Right lobe of liver (tissue), 6 donors: ENCODE measurements at places on chromosomes 13 and 19.

DNA sequence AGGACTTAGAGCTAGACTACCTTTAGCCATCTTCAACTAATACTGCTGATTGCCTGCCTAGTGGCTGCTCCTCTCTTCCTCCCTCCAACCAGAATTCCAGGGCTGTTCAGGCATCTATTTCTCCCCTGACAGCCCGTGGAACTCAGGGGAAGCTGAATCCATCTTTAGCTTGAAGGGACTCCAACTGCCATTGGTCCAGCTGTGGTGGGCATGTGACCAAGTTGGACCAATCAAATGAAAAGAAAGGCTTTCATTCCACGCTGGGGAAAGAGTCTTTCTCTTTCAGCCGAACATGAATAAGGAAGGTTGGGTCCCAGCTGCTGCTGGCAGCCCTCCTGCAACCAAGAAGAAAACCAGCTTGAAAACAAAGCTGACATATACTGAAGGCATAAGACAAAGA lies 168.5 kb upstream of the OBI1 start:
- no peak overlapping the region for H3K27ac ChIP-seq
- H3K27me3 ChIP-seq = no peaks in the 10 kb centered on the region
- H3K4me3 ChIP-seq = no peak overlapping the region
- H3K36me3 ChIP-seq = no peaks in the 10 kb centered on the region

GRCh38 chr13:111076155-111077013 lies 38.7 kb upstream of the ARHGEF7 start:
- no peak overlapping the region for H3K27ac ChIP-seq
- no peaks in the 10 kb centered on the region for H3K36me3 ChIP-seq
- H3K27me3 ChIP-seq = no peaks in the 10 kb centered on the region
- H3K4me1 ChIP-seq = no peaks in the 10 kb centered on the region
- no peak overlapping the region for H3K4me3 ChIP-seq

DNA sequence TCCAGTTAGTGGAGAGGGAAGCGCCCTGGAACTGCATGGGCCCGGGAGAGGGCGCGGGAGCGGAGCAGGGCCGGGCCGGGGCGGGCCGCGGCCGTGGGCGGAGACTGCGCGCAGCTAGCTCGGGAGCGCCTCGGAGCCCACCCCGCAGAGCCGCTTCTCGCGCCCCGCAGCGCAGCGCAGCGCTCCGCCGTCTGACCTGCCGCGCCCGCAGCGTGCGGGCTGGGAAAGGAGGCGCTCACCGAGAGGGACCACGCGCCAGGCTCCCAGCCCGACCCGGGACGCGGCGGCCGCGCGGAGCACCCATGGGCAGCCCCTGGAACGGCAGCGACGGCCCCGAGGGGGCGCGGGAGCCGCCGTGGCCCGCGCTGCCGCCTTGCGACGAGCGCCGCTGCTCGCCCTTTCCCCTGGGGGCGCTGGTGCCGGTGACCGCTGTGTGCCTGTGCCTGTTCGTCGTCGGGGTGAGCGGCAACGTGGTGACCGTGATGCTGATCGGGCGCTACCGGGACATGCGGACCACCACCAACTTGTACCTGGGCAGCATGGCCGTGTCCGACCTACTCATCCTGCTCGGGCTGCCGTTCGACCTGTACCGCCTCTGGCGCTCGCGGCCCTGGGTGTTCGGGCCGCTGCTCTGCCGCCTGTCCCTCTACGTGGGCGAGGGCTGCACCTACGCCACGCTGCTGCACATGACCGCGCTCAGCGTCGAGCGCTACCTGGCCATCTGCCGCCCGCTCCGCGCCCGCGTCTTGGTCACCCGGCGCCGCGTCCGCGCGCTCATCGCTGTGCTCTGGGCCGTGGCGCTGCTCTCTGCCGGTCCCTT lies at the start of gene MLNR:
Gene MLNR (plus strand): TSS at position 303 of the 820 bp plus-strand sequence. CDS start 0 bp downstream, at position 303.
- H3K27me3 ChIP-seq = no peaks in the 10 kb centered on the region
- peaks cover under 1% of the 10 kb centered on the region for H3K4me1 ChIP-seq
- peak within 1 kb of the TSS; percentile 32 for H3K4me3 ChIP-seq
- no peaks in the 10 kb centered on the region for H3K36me3 ChIP-seq

- H3K27me3 ChIP-seq = no peaks in the 10 kb centered on the region
- no peak overlapping the region for H3K27ac ChIP-seq
- no peak for DNase-seq
- no peak overlapping the region for H3K4me3 ChIP-seq
- H3K36me3 ChIP-seq = no peaks in the 10 kb centered on the region
Observed at GRCh38 chr13:99312493-99312883, 5.3 kb upstream of the GPR183 start.

GRCh38 chr19:54041969-54042606 lies 21.6 kb downstream of the VSTM1 start:
- H3K4me3 ChIP-seq = no peak overlapping the region
- no peak for DNase-seq
- H3K36me3 ChIP-seq = no peaks in the 10 kb centered on the region

- no peaks in the 10 kb centered on the region for H3K4me1 ChIP-seq
- no peak overlapping the region for H3K4me3 ChIP-seq
- H3K27ac ChIP-seq = no peak overlapping the region
- peaks cover 11% of the 10 kb centered on the region for H3K27me3 ChIP-seq
- no peaks in the 10 kb centered on the region for H3K36me3 ChIP-seq
Observed at GRCh38 chr19:50660088-50660366, 10.8 kb downstream of the C19orf81 start.

DNA sequence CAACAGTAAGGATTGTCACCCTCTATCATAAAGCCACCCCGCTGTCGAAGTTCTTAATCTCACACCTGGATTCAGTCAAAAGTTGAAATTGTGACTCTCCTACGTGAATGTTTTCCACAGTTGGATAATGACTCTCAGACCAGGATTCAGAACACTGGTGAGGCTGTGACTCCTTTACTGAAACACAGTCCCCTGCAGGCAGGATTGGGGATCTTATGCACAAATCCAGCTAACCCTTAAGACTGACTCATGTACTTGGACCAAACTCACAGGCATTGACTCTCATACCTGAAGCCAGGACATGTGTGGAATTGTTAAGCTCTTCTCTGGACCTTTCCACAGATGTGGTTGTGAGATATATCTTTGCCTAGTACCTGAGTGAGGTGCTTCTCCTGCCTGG lies 46.8 kb downstream of the ZNF85 start:
- no peak for DNase-seq
- no peak overlapping the region for H3K27ac ChIP-seq
- no peaks in the 10 kb centered on the region for H3K4me1 ChIP-seq
- H3K27me3 ChIP-seq = no peaks in the 10 kb centered on the region
- H3K36me3 ChIP-seq = no peaks in the 10 kb centered on the region

DNA sequence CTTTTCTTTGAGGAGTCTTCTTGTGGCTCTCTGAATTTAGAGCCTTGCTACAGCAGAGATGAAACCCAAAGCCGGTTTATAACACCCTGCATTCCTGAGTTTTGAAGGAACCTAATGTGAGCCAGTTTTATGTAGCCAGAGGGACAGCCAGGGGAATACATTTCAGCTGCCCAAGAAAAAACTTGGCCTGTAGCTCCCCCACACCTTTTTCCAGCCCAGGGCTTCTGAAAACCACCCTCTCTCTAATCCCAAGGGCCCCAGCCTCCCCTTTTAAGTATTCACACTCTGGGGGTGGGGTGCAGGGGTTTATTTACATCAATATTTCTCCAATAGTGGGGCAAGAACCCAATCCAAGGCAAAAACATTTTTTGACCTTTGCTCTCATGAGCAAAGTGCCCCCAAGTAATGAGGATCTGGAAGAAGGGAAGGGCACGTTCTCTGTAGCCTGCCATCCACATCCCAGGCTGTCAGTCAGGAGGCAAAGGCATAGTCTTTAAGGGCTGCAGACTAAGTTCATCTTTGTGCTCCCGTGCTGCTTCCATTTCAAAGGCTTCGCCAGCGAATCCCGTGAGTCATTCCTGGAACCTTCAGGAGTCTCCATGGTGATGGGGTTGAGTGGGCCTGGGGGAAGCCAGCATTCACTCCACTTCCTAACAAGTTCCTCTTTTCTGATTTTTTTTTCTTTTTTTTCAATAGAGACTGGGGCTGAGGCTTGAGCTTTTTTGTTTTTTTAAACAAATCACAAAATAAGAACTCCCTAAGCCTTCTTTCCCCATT lies 33.2 kb upstream of the MEDAG start:
- no peaks in the 10 kb centered on the region for H3K27me3 ChIP-seq
- DNase-seq = no peak
- no peaks in the 10 kb centered on the region for H3K36me3 ChIP-seq
- H3K4me3 ChIP-seq = no peak overlapping the region
- H3K27ac ChIP-seq = no peak overlapping the region

GRCh38 chr13:98613591-98613990 lies 36.7 kb upstream of the STK24 start:
- H3K4me3 ChIP-seq = no peak overlapping the region
- DNase-seq = no peak
- no peaks in the 10 kb centered on the region for H3K27me3 ChIP-seq
- H3K36me3 ChIP-seq = no peaks in the 10 kb centered on the region
- no peak overlapping the region for H3K27ac ChIP-seq

DNA sequence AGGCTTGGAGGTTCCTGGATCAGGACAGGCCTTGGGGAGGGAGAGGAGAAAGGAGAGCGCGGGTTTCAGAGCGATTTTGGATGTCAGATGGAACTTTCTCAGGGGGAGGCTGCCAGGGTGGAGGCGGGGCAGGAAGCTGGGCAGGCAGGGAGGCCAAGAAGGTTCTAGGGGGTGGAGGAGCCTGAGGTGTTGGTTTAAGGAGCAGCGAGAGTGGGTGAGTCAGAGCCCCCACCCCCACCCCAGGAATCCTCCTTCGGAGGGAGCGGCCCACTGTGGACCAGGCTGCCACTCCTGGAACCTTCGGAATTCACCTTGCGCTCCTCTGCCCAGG lies 15.9 kb upstream of the NOP53 start:
- no peak overlapping the region for H3K4me3 ChIP-seq
- peaks cover 4% of the 10 kb centered on the region for H3K4me1 ChIP-seq
- H3K27ac ChIP-seq = no peak overlapping the region
- no peak for DNase-seq
- H3K36me3 ChIP-seq = no peaks in the 10 kb centered on the region

DNA sequence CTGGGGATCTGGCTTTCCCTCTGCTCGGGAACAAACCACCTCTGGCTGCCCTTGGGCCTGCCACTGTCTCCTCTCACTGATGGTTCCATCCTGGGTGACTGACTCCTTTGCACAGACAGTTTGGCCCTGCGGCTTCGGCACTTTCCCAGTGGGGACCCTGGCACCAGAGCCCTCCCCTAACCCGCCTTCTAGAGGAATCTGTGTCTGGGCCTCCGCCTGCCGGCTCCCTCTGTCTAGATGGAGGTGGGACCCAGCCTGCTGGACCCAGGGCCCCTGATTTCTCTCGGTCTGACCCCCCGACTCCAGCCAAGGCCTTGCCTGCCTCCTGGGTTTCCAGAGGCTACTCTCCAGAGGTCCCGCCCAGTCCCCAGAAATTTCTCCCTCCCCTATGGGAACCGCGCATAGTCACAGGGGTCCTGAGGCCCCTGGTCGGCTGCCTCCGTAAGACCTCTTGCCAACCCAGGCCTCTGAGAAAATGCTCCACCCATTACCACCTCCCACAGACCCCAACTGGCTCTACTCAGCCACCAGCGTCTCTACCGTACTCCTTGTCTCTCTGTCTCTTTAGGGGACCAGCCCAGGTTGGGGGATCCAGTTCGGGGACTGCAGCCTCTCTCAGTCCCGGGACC lies 2.7 kb downstream of the CCDC106 start:
- no peak for DNase-seq
- no peaks in the 10 kb centered on the region for H3K27me3 ChIP-seq
- no peaks in the 10 kb centered on the region for H3K36me3 ChIP-seq
- no peak overlapping the region for H3K27ac ChIP-seq
- peaks cover 7% of the 10 kb centered on the region for H3K4me1 ChIP-seq

DNA sequence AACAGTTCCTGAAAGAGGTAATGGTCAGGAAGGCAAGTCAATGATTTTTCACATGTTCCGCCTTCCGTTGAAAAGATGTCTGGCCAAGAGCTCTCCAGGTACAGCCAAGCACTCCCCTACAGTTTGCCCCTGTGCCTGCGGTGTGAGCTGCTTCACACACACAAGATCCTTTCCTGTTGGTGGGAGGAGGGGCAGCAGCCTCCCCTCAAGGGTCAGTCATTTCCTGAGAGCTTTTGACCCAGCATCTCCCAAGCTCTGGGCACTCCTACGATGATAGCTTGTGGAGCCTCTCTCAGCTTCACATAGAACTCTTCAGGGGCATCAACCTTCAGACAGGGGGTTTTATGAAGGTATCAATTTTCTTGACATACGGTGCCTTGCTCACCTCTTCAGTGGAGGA lies 86.9 kb downstream of the DOCK9 start:
- H3K4me1 ChIP-seq = no peaks in the 10 kb centered on the region
- no peak for DNase-seq
- no peaks in the 10 kb centered on the region for H3K36me3 ChIP-seq
- no peaks in the 10 kb centered on the region for H3K27me3 ChIP-seq

DNA sequence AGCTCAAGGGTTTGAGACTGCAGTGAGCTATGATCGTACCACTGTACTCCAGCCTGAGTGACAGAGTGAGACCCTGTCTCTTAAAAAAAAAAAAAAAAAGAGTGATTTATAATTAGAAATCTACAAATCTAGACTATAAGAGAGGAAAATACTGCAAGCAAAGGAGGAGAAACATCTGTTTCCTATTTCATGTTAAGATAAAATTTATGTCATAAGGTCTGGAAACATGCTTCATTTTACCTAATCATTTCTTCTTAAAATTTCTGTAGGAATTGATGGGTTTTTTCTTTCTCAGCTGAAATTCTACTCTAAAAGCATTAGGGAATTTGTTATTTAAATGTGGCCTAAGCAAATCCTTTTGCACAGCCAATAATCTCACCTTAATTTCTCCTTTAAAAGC lies 53.2 kb downstream of the C13orf42 start:
- H3K4me3 ChIP-seq = no peak overlapping the region
- no peaks in the 10 kb centered on the region for H3K4me1 ChIP-seq
- H3K27ac ChIP-seq = no peak overlapping the region
- H3K36me3 ChIP-seq = no peaks in the 10 kb centered on the region

DNA sequence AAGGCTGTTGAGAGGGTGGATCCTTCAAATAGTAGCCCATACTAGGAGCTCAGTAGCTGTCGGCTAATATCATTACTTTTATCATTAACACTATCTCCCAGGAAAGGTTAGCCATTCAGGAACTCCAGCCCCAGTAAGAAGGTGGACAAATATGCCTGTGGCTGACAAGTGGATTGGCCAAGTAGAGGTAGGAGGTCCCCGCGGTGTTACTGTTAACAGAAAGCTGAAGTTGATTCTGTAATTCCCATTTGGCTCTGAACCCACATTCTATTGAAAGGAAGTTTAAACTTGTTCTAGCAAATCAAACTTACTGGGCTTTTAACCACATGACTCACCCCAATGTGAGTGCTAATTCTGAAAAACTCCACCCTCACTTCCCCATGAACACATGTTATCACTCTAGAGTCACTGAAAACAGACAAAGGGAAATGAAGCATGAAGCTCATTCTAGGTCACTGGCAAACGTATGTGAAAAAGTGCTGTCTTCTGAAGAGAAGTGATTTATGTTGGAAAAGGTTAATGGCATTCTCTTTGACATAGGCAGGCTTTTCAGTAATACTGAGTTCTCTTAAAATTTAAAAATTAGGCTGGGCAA lies 273.5 kb downstream of the FGF14 start:
- no peak for DNase-seq
- H3K4me3 ChIP-seq = no peak overlapping the region
- H3K27ac ChIP-seq = no peak overlapping the region

GRCh38 chr13:101730420-101731000 lies 278.0 kb downstream of the ITGBL1 start:
- no peaks in the 10 kb centered on the region for H3K27me3 ChIP-seq
- H3K4me3 ChIP-seq = no peak overlapping the region
- no peak for DNase-seq
- H3K27ac ChIP-seq = no peak overlapping the region
- no peaks in the 10 kb centered on the region for H3K4me1 ChIP-seq
